Right hindlimb (tissue), 1 donor: ENCODE measurements at places on chromosomes 3 and 15.

GRCh38 chr15:45276831-45277230, 24.8 kb downstream of the SLC28A2 start:
- no peak for DNase-seq

- DNase-seq, result no peak
These were observed 14.0 kb upstream of the ALAS1 start for GRCh38 chr3:52183786-52184445.

DNA sequence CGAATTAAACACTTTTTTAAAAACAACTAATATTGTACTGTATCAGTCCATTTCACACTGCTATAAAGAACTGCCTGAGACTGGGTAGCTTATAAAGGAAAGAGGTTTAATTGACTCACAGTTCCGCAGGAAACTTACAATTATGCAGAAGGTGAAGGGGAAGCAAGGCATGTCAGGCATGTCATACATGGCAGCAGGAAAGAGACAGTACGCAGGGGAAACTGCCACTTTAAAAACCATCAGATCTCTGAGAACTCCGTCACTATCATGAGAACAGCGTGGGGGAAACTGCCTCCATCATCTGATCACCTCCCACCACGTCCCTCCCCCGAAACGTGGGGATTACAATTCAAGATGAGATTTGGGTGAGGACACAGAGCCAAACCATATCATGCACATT, 162.8 kb upstream of the TPM1 start:
- no peak for DNase-seq

- DNase-seq, result no peak
These were observed 34.0 kb downstream of the SENP7 start for GRCh38 chr3:101478980-101479379.

GRCh38 chr15:51935466-51936104, 36.0 kb downstream of the LEO1 start:
- no peak for DNase-seq

DNA sequence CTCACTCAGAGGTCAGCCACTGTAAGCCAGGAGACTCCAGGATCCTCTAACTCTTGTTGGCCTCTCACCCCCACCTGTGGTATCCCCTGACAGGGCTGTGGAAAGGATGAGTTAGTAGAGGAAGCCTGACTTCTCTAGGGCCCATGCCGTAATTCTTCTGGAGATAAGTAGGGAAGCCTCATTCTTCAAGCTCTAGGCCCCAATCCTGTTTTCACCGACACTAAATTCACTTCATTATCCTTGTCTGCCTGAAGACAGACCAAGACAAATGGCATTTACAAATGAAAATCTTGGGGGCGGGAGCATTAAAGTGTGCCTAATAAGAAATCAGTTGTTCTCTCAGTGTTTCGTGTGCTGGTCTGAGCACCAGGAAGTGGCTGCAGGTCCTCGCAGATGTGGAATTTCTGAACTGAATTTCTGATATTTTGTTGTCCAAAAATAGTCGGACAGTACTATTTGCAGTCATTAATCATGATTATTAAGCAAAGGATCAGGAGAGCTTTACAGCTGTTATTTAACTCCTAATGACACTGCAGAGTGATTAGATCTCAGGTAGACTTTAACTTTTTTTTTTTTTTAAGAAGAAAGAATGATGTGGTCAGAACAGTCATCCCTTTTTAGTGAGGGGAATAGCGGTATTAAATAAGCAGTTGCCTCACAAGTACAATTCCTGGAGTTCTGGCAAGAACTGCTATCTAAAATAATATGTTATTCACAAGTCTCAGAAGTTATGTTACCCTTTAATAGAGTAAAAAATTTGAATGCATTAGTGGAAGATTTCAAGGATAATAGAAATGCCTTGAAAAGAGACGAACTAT, 58.4 kb downstream of the RBMS3 start:
- no peak for DNase-seq

DNA sequence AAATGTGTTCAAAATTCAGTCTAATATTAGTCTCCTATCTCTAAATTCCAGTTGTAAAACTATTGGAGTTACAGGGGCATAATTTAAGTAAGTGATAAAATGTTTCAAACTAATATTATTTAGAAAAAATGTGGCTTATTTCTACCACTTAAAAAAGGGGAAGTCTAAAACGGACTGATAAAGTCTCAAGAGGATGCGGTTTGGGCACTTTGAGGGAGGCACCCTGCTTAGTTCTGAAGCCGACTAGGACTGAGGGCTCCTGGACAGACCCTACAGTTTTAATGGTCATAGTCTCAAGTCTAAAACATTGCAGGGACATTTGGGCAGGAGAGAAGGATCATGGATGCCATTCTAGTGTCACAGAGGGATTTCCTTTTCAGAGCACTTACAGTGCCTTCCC, 566.3 kb downstream of the NR2F2 start:
- DNase-seq, result no peak

GRCh38 chr3:39637807-39638206, 170.3 kb downstream of the MOBP start:
- DNase-seq, result no peak

GRCh38 chr3:15681668-15682067, 80.1 kb downstream of the BTD start:
- no peak for DNase-seq

DNA sequence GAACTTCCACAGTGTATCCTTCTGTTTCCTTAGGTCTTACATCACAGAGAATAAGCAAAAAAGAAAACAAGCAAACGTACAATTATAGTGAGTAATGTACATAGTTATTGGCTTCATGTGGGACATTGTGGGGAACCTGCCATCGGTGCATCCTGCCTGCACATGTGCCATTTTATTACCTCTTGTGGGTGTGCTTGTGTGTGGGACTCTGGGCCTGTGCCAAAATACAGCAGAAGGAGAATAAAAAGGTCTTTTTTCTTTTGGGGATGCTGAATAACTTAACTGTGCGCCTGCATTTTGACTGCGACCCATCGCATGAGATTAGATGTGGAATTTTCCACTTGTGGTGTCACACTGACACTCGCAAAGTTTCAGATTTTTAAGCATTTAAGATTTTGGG, 169.6 kb upstream of the DCBLD2 start:
- no peak for DNase-seq

- no peak for DNase-seq
These were observed 8.3 kb downstream of the ARL13B start for GRCh38 chr3:93988283-93988682.

DNA sequence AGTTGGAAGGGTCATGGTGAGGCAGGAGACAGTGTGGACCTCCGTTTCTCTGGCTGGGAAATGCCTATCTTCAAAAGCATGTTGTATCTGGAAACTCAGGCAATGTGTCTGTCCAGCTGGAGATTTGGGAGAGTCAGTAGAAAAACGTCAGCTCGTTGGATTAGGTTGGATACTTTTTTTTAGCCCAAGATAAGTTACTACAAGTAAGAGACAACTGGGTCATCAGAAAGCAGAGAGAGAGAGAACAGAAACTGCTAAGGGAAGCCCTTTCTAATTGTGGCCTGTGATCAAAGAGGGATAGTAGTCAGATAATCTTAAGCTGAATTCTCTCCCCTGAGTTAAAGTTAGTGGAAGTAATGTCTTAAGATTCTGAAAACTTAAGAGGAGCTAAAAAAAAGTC, 78.9 kb upstream of the ZNF280D start:
- DNase-seq, result no peak

GRCh38 chr15:59367022-59367451, 5.6 kb downstream of the MYO1E start:
- no peak for DNase-seq

GRCh38 chr3:9388142-9388541, 9.3 kb upstream of the SETD5 start:
- DNase-seq, result no peak

DNA sequence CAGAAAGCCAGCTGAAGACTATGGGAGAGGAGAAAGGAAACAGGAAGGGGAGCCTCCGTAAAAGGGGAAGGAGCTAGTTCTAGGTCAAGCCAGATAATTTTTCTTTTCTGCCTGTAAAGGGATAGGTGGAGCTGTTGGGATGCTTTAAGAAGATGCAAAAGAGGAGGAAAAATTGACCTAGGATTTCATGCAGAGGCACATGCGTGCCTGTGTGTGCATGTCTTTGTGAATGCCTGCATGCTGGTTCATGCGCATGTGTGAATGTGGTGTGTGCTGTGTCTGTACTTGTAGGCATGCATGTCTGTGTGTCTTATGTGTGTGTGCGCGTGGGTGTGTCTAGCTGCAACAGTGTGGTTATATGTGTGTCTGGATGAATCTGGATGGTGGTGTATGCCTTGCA, 27.3 kb downstream of the CCDC33 start:
- no peak for DNase-seq

DNA sequence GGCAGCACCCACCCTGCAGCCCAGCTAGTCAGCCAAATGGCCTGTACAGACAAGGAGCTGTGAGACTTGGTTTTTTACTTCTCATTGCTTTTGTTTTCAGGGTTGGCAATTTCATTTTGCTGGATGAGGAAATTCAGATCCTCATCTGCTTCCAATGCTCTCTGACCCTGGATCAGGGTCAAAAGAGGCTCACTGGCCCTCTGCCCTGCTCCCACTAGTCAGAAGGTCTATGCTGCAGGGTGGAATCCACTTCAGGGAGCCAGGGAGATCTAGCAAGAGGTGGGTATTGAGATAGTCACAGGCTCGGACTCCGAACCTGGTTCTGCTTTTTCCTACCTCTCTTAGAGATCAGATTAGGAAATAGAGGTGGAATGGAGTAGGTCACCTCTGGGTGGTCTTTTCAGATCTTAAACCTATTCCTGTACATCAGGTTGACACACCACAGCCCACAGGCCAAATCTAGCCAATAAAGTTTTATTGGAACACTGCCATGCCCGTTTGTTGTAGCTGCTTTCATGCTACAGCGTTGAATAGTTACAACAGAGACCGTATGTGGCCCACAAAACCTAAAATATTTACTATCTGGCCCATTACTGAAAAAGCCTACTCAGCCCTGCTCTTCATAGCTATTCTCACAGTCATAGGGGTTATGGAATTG, 26.4 kb upstream of the GLCE start:
- no peak for DNase-seq

DNA sequence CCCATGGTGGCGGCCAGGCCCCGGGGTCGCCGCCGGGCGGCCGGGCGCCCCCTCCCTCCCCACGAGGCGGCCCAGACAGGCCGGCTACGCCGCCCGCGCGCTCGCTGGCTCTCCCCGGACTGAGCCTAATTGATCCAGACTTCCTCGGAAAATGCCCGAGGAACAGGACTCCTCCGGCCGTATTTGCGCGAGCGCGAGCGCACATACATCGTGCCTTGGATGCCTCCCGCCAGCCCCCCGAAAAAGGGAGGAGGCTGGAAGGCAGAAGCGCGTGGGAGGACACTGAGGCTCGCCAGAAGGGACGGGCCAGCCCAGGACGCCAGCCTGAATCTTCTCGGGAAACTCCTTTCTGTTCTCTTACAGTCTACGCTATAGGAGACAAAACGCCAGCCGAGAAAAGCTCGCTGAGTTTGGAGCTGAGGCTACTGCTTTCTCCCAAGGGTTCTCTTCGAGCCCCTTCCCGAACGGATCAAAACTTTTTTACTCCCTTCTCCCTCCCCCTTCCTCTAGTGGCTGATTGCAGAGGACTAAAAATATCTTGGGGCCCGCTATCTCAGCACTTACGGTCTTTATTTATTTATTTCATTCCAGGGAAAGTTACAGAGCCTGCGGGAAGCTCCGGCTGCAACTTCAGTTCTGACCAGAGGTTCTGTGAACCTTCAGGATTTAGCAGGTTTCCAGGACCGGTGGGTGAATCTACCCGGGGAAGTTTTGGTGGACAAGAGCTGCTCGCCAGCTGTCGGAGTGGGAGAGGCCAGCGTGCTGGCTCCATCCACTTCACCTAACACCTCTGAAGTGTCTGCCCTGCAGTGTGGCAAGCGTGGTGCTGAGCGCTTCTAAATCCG, at the start of gene PDZRN3:
TSS of gene PDZRN3 (minus strand) at position 121 of the 845 bp plus-strand sequence.
- peak; percentile 93 for DNase-seq

DNA sequence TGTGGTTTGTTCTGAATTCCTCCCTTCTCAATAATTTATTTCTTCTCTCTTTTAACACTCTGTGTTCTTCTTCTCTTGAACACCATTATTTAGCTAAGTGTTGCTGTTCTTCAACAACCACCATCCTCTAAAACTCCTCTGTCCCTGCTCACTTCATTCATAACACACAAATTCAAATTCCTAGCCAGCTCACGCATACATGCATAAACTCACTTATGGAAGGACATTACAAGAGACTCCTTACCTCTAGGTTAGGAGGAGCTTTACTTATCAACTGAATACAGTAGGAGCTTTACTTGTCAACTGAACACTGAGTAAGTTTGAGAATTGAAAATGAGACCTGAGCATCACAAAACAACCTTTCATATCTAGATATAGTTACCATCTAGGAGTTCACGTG, 23.6 kb downstream of the MME start:
- no peak for DNase-seq

DNA sequence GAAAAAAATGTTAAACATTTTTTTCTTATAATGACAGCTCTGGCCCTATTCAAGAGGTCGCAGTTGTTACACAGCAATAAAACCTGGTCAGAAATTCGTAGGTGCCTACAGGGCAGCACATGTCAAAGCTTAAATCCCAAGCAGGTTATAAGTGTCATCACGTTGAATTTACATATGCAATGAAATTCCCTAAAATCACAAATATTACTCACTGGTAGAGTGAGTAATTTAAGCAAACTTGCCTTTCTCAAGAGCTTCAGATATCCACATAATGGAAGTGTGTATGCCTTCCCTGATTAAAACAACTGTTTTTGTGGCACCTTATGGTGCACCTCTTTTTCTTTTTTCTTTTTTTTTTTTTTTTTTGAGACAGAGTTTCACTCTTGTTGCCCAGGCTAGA, 90.7 kb upstream of the FNDC3B start:
- no peak for DNase-seq

- DNase-seq, result no peak
These were observed 2.0 kb downstream of the DNAJB8 start for GRCh38 chr3:128464702-128465101.

DNA sequence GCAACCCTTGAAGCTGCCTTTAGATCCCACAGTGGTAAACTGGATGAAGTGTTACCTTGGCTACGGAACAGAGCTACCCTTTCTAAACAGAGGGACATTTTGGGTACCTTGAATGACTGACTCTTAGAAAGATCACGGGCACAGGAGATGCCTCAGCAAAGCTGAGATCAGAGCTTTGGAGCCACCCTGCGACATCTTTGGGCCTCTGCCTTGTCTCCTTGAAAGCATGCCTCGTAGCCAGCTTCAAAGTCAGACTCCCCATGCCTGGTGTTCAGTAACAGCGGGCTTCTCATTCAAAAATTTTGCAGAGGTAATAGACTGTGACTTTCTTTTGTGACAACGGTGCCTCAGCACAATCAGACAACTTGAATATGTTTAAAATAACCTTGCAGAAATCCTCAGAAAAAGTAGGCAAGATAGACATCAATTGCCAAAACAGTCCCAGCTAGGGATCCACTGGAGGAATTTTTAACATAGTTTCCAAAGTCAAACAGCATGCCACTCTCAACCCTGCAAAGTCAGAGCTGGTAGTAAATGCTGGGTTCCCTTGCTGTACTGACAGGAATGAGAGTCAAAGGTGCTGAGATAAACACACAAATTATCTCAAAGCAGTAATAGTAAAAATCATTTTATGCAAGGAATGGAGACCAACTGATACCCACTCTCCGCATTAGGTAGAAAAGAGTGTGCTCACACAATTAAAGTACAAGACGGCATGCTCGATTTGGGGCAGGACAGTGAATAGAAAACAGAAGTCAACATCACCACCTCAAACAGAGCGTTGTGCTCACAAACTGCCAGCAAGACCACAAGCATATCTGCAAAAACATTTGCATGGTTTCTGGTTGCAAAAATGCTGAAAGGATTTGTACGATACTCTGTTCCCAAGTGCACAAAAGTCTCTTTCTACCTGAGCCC, 82.1 kb downstream of the MYO1E start:
- DNase-seq, result no peak
